ENCODE measurements at places on chromosomes 4 and X.

DNA sequence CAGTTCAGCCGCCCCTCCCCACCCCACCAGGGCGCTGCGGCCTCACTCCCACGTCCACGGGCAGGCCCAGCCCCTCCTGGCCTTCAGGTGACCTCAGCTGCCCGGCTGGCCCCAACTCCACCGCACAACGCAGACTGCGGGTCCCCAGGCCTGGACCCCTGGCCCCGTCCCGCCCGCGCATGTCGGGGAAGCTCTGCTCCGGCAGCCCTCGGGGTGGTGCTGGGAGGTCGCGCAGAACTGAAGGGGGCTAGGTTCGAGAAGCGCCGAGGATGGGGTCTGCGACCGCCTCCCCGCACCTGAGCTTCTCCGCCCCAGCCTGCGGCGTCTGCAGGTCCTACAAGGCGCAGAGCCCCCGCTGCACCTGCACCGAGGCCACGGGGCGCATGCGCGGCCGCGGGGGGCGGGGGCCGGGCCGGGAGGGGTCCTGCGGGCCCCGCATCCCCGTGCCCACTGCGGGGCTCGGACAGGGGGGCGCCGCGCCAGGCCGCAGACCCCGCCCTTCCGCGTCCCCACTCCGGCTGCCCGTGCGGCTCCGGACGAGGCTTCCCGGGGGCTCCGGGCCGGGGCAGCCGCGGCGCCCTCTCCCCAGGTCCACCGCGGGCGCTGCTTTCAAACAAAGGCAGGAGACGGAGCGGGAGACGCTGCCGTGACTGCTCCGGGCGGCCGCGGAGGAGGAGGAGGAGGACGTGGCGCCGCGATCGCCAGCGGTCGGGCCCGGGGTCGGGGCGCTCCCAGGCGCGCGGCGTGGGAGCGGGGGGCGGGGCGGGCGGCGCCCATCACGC lies 672 bp upstream of the NAT8L start:
- no peak overlapping the region for H3K27ac ChIP-seq
- peaks cover 1% of the 10 kb centered on the region for H3K36me3 ChIP-seq
- peak overlapping the region; percentile 29 for H3K4me3 ChIP-seq

DNA sequence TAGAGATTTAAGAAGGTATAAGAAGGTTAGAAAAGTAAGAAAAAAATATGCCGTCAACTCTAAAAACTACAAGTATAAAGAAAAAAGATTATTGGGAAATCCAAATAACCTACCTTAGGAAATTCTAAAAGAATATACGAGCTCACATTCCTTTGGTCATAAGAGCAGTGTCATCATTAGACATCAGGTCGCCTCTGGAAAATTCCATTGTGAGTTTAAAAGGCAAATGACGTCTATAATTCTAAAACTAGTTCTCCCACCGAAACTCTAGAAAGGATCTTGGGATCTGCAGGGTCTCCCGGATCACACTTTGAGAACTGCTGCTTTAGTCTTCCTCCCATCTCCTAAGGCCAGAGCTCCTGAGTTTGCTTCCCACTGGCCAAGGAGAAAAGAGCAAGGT lies 518 bp upstream of the SAT1 start:
- H3K36me3 ChIP-seq: peaks cover 40% of the 10 kb centered on the region
- H3K27me3 ChIP-seq: no peaks in the 10 kb centered on the region
- H3K4me1 ChIP-seq: peaks cover 30% of the 10 kb centered on the region
- H3K27ac ChIP-seq: peak overlapping the region; percentile 94
- no peak for DNase-seq
- H3K4me3 ChIP-seq: peak overlapping the region; percentile 96

- H3K27ac ChIP-seq: no peak overlapping the region
- H3K27me3 ChIP-seq: no peaks in the 10 kb centered on the region
- H3K36me3 ChIP-seq: peaks cover 16% of the 10 kb centered on the region
- H3K4me3 ChIP-seq: no peak overlapping the region
- no peak for DNase-seq
Observed at GRCh38 chr4:1211891-1212545, 36.9 kb downstream of the CTBP1 start.

- peaks cover 5% of the 10 kb centered on the region for H3K4me1 ChIP-seq
- peaks cover 2% of the 10 kb centered on the region for H3K36me3 ChIP-seq
- peak within 1 kb of the TSS; percentile 62 for H3K27ac ChIP-seq
- DNase-seq: no peak
- peaks cover 8% of the 10 kb centered on the region for H3K27me3 ChIP-seq
- H3K4me3 ChIP-seq: peak within 1 kb of the TSS; percentile 81
Observed at GRCh38 chrX:129523079-129523911, at the start of gene SMARCA1. Gene SMARCA1, minus strand, starts transcription at chrX:129523490. Its CDS starts 120 bp downstream, at chrX:129523370.

- no peak overlapping the region for H3K27ac ChIP-seq
- peaks cover 30% of the 10 kb centered on the region for H3K27me3 ChIP-seq
- H3K4me1 ChIP-seq: no peaks in the 10 kb centered on the region
- no peak overlapping the region for H3K4me3 ChIP-seq
- no peaks in the 10 kb centered on the region for H3K36me3 ChIP-seq
Observed at GRCh38 chr4:150244600-150244999, 166.4 kb downstream of the DCLK2 start.

DNA sequence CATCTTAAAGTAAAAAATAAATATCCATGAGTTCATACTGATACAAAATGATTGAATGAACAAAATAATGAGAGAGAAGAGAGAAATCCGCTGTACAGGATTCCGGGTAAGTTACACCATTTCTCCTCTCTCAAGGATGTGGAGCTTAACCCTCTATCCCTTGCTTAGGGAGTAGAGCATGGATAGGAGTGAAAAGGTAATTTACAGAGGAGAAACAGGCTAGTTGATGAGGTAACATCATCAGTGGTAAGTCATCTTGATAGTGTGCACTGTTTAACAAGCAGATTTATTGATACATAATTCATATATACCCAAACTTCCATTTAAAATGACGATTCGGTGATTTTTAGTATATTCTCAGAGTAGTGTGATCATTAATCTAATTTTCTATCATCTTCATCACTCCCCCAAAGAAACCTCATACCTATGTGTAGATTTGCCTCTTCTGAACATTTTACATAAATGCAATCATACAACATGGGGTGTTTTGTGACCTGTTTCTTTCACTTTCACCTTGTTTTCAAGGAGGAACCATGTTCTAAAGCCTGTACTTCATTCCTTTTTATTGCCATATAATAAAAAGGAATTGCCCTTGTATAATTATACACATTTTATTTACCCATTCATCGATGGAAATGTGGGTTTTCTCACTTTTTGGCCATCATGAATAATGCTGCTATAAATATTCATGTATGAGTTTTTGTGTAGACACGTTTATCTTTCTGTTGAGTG lies 34.8 kb downstream of the F11 start:
- H3K36me3 ChIP-seq: no peaks in the 10 kb centered on the region
- no peak for DNase-seq
- H3K27ac ChIP-seq: no peak overlapping the region

Data from central memory CD8-positive, alpha-beta T cell (primary cell).